ENCODE measurements at places on chromosomes 4 and X.

- no peak for DNase-seq
Measured at GRCh38 chrX:117957128-117957527, 159.5 kb downstream of the KLHL13 start.

GRCh38 chr4:154643493-154643892, 31.0 kb upstream of the FGG start:
- no peak for DNase-seq

DNA sequence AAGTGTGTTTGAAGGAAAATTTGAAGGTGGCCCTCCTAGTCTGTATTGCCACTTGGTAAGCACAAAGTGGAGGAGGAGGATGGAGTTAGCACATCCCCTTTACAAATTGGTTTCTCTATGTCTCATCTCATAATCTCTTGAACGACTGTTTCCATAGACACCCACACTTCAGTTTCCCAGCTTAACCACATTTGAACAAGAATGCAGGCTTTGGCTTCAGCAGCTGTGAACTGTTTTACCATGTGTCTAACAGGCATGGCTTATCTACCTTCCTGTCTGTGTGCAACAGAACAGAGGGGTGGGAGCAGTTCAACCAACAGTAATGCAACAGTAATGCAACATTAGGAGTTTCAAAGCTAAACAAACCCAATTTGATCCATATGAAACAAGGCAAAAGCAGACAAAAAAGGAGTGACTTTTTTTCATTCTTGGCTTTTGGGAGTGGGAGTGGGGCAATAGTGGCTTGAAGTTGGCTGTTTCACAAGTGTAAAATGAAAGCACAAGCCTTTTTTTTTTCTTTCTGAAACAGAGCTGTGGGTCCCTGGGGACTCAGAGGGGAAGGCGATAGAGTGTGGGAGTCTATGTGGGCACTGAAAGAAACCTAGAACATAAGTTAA, 108.0 kb downstream of the ITM2A start:
- peak; percentile 7 for DNase-seq

GRCh38 chr4:161829591-161829990, 334.2 kb downstream of the FSTL5 start:
- DNase-seq, result no peak

- no peak for DNase-seq
Measured at GRCh38 chrX:39630344-39630743, 467.4 kb downstream of the BCOR start.

Data from T-helper 9 cell (primary cell).